ENCODE measurements at places on chromosomes 12 and 14.

DNA sequence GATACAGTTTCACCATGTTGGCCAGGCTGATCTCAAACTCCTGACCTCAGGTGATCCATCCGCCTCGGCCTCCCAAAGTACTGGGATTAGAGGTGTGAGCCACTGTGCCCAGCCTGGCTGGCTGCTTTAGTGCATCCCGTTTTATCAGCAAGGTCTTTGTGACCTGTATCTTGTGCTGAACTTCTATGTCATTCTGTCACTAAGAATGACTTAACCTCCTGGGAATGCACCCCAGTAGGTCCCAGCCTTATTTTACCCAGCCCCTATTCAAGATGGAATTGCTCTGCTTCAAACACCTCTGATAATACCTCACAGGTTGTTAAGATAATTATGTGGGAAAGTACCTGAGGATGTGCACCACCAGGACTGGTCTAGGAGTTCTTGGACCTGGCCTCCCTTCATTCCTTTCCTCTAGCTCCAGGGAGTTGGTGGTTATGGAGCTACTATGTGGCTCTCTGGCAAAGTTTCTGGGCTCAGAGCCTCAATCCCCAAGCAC is 26.1 kb upstream of the JPH4 start:
- DNase-seq, result no peak

DNA sequence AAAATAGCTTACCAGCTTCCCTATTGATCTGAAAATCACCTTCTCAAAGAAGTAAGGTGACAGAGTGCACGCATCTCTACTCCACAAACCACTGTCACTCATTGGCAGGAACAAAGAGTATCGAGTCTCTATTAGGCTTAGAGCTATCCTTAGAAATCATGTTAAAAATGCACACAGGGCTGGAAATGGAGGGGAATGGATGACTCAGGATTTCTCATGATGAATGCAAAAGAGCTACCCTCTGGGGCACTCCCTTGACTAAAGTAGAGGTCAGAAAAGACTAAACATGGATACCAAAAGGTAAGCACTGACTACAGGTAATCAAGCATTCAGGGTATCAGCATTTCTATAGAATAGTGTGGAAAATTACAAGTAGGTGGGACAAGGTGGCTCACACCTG is 96.1 kb upstream of the ANO4 start:
- no peak for DNase-seq

- no peak for DNase-seq
Observed at GRCh38 chr14:59197695-59198262, 9.3 kb downstream of the DAAM1 start.

DNA sequence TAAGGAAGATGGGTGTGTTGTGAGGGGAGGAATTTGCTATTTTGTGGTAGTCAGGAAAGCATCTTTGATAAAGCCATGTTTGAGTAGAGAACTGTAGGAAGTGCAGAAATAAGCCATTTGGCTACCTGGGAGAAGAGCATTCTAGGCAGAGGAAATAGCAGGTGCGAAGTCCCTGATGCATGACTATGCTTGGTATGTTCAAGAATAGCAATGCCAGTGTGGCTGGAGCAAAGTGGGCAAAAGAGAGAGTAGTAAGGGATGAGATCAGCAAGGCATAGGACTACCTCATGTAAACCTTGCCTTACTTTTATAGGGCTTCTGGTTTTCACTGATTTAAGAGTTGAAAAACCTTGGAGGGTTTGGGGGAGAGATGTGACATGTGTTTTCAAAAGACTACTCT is 365.5 kb upstream of the GARIN6 start:
- no peak for DNase-seq

DNA sequence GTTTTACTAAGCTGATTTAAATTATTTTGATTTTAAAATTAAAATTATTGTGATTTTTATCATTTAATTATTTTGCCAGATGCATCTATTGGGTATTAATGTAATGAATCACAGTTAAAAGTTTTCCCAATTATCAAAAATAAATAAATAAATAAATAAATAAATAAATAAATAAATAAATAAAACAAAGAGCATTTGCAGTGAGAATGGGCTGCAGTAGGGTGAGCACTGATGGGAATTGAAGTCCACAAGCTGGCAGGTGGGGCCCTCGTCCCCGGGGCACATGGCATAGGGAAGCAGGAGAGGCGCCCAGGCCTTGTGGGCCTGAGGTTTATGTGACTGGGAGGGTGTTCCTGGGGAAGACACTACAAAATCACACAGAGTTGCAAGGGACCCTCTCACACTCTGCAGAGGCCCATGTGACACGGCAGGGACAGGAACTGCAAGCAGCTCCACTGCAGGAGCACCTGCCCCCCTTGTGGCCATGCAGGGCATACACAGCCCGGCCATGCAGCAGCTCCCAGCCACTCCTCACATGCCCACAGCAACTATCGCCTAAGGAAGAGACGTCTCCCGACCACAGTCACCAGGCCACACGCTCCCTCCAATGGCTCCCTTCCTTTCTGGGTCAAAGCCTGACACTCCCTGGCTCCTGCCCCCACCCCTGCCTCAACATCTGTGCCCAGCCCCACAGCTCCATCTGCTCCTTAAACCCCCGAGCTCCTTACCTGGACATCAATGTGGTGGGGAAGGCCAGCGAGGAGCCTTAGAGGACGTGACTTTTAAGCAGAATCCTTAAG is 256.3 kb upstream of the SFSWAP start:
- no peak for DNase-seq

DNA sequence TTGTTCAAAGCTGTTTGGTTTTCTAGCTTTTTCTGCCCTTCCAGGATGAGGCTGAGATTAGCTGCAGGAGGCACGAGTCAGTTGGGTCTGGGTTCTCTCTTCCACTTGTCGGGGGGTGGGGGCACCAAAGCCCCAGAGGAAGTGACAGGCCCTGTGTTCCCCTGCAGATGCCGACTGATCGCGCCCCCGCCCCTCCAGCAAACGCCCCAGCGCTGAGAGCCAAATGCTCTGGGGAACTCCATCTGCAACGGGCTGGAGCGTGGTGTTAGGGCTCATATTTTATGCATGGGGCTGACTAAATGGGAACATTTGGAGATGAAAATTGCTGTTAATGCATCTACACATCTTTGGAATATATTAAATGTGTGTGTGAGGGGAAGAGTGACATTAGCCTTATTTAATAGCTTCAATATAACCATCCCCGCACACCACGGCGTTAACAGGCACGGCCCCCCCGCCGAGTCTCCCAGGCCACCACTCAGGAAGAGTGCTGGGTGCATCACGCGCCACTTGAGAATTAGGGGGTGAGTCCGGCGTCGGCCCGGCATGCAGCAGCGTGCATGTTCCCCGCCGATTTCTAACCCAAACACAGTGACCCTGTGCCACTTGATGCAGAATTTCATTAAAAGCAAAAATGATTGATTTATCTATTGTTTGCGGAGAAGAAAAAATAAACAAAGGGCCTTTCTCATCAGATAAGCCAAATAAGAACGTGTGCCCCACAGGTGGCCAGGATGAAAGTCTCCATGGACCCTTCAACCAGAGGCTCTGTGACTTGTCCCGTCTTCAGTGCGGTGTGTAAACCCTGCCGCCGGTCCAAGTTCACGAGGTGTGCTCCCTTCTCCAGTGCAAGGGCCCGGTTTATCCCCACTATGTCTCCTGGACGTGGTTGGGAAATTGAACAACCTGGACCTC is 165.0 kb upstream of the RTL1 start:
- DNase-seq, result no peak

DNA sequence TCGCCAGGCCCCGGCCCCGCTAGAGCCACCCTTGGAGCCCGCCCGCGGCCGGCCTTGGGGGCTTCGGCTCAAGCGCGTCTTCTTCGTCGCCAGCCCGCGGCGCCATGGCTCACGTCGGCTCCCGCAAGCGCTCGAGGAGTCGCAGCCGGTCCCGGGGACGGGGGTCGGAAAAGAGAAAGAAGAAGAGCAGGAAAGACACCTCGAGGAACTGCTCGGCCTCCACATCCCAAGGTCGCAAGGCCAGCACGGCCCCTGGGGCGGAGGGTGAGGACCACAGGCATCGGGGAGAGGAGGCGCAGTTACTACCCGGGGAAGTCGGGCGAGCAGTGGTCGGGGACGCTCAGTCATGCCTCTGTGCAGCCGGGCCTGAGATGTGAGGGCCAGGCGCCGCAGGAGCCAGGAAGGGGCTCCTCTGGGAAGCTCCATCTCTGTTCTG is 573 bp downstream of the ARL6IP4 start:
- no peak for DNase-seq

- peak; percentile 1 for DNase-seq
Observed at GRCh38 chr12:1922075-1922709, 3.7 kb upstream of the CACNA2D4 start.

GRCh38 chr12:16218234-16218633 is 59.3 kb downstream of the SLC15A5 start:
- DNase-seq, result no peak

DNA sequence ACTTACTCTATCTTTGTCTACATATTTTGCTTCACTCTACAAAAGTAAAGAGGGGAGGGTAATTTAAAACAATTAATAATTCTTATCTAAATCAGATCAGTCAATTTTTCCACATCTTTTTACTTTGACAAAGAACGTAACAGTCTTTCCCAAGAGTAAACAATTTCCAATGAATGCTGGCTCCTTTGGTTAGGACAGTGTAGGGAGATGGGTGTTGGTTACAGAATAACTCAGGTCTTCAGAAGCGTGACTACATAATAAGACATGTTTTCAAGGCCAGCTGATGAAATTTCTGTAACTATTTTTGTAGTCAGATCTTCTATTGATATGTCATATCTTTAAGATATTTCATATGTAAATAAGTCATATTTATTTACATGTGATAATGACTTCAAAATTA is 183.0 kb upstream of the CAND1 start:
- no peak for DNase-seq

GRCh38 chr12:121465921-121466793 is 66.2 kb downstream of the RNF34 start:
- peak; percentile 44 for DNase-seq

Data from hepatic stellate cell (primary cell).